Adrenal gland (tissue), 19 donors: ENCODE measurements at places on chromosomes 12 and 14. TPM values are rescaled to one million over a fixed set of nuclear protein-coding genes. Genes with fewer than 3 reads are reported as not detected.

- DNase-seq = no peak
Measured at GRCh38 chr14:92696366-92696765, 52.1 kb downstream of the LGMN start.

- no peak for DNase-seq
Measured at GRCh38 chr14:69092840-69093422, 60.0 kb downstream of the DCAF5 start.

GRCh38 chr12:94191023-94191422 is 42.6 kb downstream of the PLXNC1 start:
- DNase-seq = no peak

DNA sequence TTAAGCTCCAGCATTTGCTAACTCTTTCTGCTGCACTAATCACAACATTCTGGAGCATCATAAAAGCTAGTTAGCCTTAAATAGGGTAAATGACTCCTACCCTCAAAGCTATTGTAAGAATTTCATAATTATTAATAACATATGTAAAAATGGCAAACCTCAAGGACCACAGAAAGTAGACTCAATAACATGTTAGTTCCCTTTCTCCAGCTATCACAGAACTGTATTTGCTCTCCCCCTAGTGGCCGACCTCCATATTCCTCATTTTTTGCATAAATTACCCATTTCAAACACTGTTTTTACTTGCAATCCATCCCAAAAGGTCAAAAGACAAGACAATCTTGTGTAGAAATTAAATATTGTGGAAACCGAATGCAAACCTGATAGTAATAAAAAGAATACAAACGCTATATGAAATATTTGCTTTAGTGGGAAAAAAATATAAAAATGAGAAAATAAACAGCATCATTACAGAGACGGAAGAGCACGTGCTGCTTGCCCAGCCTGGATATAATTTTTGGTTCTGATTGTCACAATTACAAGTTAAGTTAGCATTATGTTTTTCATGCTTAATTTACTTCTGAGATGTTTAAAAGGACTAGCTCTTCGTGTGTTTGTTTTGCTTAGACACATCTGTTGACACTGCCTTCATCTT is 97.9 kb downstream of the RERGL start:
- peak; percentile 30 for DNase-seq

HCAR2 gene
- polyA plus RNA-seq = 0.98 TPM

DNA sequence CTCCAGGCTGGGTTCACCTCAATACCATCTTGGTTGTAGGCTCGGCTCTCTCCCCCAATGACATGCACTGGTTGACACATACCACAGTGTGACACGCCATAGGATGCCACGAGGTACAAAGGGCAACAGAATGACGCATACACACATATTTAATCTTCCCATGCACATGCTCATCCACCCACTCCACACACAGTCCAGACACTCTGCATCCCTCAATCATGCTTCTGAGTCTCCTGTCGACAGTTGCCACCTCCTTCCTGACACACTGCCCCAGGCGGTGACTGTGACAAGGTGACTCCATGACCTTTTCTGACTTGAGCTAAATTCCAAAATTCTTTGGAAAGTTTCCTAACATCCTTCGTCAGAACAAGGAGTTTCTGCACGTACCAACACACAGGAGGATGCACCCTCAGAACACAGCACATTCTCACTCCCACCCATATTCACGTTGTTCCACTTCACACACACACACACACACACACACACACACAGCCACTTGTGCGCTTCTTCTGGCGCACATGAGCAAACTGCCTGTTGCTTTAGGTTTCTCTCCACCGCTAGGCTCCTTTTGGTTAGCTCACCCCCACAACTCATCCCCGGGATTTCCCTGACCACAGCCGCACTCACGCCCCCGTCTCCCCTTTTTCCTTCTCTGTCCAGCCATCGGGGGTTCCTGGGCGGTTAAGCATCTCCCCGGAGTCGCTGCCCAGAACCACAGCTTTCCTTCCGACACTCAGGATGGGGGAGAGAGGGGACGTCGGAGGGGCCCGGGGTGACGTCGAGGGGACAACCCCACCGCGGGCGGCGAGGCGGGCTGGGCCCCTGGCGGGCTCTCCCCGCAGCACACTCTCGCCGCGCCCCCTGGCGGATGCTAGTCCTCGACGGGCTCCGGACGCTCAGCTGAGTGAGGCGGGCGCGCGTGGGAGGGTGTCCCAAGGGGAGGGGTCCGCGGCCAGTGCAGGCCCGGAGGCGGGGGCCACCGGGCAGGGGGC is 536 bp upstream of the WNT1 start:
- DNase-seq = no peak

DNA sequence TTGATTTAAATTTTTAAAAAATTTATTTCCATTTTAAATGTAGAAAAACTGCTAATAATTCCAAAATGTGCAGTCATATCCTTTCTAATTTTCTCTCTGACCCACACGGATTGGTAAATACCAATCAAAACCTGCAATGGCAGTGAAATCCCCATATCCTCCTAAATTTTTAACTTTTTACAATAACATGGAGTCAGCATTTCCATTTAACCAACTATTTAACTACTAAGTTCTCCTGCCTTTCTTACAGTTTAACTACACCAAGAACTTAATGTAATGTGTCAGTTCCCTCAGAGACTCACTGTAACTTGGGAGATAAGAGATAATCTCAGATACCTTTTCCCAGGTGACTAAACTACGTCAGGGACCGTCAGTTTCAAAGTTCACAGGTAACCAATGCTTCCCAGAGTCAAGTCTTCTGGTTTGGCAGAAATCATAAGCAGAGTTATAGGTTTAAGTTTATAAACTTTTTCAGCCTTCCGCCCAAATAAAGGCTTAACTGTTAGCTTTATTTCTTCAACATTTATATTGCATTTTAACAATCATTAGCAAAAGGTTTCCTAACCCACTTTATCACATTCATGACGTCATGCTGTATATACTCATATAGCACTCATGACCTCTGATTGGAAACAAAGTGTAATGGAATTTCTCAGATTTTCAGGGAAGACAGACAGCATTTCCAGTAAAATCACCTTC is 7.6 kb downstream of the KRAS start:
- no peak for DNase-seq

- DNase-seq = no peak
Measured at GRCh38 chr12:42606471-42606870, 16.9 kb upstream of the PRICKLE1 start.

DNA sequence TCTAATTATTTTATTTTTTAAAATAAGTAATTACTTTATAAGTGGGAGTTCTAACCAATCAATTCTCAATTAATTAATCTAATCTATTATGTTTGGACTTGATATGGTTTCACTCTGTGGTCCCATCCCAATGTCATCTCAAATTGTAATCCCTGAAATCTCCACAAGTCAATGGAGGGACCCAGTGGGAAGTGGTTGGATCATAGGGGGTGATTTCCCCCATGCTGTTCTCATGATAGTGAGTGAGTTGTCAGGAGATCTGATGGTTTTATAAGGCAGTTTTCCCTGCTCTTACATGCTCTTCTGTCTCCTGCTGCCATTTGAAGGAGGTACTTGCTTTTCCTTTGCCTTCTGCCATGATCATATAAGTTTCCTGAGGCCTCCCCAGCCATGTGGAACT is 836.1 kb downstream of the GALC start:
- no peak for DNase-seq

- no peak for DNase-seq
Measured at GRCh38 chr12:94284046-94284445, 135.7 kb downstream of the PLXNC1 start.

ARHGDIB gene
- 157 TPM for polyA plus RNA-seq
